ENCODE measurements at places on chromosomes 5 and 9. TPM values are rescaled to one million over a fixed set of nuclear protein-coding genes. Genes with fewer than 3 reads are reported as not detected.

DNA sequence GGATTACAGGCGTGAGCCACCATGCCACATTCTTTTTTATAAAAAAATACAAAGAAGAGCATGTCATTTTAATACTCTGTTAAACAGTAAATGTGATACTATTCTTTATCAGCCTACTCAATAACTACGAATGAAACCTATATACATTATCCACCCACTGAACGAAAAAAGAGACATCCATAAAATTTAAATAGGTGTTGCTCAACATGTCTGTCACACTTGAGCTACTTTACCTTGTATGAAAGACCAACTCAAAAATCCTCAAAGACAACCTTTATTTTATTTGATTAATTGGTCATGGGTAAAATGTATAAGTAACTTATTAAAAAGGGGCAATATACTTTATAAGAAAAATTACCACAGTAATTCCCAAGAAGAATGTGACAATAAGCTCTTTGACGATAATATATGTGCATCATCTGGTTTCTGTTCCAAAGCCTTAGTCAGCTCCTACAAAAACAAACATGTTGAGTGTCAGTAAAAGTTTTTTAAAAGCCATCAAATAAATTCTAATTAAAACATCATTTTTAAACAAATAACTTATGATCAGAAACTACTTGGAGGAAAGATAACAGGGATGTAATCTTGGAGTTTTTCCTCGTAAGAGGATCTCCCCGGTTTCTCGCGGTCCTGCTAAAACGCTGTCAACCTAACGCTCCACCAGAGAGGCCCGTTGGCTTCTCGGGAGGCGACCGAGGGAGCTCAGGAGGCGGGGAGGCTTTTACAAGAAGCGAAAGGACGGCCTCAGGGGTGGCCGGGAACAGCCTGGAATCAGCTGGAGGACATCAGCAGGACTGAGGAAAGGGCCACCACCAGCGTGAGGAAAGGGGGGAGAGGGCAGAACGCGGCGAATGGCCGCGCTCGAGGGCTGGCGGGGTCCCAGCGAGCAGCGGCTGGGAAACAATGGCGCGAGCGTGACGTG, 13.5 kb upstream of the ANKRD18B start:
- no peak for DNase-seq

GRCh38 chr5:110045158-110045557, 355.4 kb downstream of the MAN2A1 start:
- DNase-seq: no peak

SKIC3 gene
- 54.0 TPM for total RNA-seq

DNA sequence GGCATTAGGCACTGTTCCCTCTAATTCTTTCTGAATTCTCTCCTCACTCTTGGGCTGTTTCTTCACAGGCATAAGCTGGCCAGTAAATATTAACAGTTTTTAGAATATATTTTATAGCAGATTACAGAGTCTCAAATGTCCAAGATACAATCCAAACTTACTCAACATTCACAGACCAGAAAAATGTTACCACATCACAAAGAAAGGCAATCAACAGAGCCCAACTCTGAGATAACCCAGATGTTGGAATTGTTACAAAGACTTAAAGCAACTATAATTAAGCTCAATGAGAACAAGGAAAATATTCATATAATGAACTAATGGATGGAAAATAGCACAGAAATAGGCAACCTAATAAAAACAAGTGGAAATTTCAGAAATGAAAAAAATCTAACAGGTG, 401.1 kb upstream of the RGMB start:
- no peak for DNase-seq

GABRP gene
- 0.74 TPM for total RNA-seq

DNA sequence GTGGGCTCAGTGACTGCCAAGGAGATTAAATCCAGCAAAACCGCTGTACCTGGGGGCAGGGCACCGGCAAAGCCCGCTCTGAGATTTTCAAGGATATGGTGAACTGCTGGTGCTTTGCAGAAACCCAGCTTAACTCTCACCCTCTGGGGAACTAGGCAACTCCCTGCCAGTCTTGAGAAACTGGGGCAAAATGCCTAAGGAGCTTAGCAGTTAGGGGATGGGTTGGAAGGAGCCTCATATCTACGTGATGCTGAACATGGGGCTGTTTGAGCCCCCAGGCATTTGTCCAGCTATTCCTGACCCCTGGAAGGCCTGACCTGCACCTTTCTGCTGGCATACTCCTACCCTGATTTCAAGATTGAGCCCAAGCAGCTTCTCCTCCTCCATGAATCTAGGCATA, 108.6 kb upstream of the TBC1D2 start:
- no peak for DNase-seq

AMBP gene
- not detected for total RNA-seq

C7 gene
- total RNA-seq: 788 TPM

RNF183 gene
- total RNA-seq: not detected

PTGS1 gene
- 36.8 TPM for total RNA-seq

DNA sequence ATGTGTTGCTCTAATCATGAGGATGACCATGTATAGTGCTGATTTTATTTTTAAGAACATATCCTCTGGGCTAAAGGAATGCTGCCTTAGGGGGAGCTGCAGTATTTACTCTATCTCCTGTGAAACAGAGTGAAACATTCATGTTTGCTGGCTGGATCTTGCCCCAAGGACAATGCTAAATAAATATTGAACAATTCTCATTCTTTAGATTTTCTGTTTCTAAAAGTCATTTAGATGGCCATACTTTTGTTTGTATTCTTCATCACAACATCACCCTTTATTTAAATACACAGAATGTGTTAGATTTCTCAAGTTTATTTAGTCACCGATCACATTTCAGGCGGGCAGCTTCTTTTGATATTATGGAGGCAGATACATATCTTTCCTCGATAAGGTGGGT, 103.3 kb downstream of the ARHGEF28 start:
- DNase-seq: no peak

PCDHB5 gene
- 6.5 TPM for total RNA-seq

TMEM232 gene
- total RNA-seq: 2.1 TPM

FYB1 gene
- 46.2 TPM for total RNA-seq

RNF145 gene
- total RNA-seq: 50.9 TPM

ELAVL2 gene
- not detected for total RNA-seq

DNA sequence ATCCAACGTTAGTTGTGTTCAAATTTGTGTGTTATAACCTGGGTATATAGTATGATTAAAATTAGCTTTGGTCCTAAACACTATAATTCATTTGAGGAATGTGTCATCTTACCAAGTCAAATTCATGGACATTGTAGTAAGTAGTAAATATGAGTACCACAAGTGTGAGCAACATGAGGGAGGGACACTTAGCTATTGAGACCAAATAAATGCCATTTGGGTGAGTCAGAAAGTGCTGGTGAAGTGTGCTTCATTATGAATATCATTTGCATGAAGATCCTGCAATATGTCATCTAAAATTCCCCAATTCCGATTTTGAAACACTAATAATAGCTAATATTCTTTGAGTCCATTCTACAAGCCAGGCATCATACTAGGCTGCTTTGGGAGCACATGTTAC, 336.7 kb upstream of the KIF2A start:
- no peak for DNase-seq

- no peak for DNase-seq
These were observed 26.4 kb downstream of the ERAP1 start for GRCh38 chr5:96781031-96781971.

DNA sequence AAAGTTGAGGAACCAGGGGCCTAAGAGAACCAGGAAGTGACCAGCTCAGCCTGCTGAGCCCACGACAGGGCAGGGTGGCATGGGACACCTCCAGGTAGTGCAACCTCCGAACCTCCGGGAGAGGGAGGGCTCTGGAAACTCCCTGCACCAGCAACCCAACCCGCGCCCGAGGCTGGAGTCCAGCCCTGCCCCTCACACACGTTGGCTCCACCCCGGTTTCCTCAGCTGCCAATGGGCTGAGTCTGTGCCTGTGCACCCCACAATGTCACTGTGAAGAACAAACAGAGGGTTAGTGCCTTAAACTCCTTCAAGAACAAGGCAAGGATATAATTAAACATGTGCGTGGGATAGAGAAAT, 17.0 kb upstream of the UNC5A start:
- no peak for DNase-seq

- DNase-seq: no peak
These were observed 170.2 kb downstream of the TRIM32 start for GRCh38 chr9:116857321-116857720.

DNA sequence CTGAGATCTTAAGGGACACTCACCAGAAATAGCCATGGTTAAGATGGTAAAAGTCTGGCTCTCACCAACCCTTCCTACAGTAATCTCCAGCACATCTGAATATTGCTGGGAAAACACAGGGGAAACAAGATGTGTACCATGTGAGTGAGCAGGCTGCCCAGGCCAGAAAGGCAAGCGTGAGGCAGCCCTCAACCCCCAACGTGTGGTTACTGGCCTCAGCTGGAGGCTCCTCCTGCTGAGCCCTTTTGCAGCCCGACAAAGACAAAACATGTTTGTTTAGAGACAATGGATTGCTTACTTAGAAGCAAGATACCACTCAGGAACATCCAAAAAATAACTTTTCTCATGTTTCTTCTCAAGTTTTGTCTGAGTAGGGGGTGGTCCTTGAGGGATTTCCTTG, 16.6 kb downstream of the ZFP62 start:
- no peak for DNase-seq

DNA sequence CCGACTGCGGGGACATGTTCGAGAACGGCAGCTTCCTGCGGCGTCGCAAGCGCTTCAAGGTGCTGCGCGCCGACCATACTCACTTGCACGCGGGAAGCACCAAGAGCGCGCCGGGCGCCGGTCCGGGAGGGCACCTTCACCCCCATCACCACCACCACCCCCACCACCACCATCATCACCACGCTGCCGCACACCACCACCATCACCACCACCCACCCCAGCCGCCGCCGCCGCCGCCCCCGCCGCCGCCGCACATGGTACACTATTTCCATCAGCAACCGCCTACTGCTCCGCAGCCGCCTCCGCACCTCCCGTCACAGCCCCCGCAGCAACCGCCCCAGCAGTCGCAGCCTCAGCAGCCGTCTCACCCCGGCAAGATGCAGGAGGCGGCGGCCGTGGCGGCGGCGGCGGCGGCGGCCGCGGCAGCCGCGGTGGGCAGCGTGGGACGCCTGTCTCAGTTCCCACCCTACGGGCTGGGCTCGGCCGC, 514 bp downstream of the FOXB2 start:
- DNase-seq: no peak

GRCh38 chr9:127886401-127886972, 9.0 kb upstream of the AK1 start:
- DNase-seq: no peak

DNA sequence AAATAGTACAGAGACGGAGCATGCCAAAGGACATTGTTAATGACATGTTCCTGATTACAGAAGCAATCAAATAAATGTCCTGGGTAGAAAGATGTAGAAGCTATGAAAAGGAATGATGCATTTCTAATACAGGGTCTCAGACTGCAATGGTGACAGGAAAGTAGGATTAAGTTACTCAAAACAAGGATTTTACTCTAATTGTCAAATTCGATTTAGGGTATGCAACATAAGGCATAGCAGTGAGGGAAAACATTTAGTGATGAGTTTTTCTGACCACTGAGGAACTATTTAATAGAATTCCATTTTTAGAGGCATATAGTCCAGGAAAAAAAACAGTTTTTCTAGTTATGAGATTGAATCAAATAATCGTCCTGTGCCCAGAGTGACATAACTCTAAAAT, 715.1 kb upstream of the ACO1 start:
- no peak for DNase-seq

DNA sequence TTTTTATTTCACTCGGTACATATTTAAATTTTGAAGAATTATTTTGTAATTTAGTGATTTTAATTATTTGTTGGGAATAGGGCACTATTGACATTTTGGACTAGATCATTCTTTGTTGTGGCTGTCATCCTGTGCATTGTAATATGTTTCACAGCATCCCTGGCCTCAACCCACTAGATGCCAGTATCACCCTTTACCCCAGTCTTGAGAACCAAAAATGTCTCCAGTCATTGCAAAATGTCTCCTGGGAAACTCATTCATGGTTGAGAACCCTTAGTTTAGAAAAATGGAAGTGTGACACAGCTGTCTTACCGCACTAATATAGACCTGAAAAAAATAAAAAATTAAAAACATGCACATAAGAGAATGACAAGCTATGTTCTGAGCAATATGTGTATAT, 88.4 kb upstream of the CCDC152 start:
- no peak for DNase-seq

DNA sequence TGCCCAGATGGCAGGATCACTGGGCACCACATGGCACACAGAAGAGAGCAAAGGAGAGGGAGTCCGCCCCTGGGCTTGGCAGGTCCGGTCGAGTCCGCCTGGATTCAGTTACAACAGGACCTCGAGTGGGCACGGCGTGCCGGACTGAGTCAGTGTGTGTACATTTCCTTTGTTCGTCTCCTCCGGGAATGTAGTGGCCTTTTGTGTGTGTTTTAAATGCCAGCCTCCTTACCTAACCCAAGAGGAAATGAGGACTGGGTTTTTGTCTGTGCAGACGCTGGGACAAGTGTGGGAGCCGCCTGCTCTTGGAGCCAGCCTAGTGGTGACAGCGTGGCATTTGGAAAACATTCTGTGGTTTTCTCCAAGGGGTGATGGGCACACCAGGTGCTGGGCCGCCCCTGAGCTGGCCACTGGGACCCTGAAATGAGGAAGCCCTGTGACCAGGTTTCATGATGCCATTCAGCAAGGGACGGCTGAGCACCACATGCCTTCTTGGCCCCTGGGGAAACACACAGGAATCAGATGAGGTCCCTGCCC, 9.6 kb downstream of the NEK6 start:
- DNase-seq: no peak

MEGF10 gene
- 0.13 TPM for total RNA-seq

GRCh38 chr5:132263548-132264261, 6.2 kb downstream of the PDLIM4 start:
- DNase-seq: peak; percentile 71

DNA sequence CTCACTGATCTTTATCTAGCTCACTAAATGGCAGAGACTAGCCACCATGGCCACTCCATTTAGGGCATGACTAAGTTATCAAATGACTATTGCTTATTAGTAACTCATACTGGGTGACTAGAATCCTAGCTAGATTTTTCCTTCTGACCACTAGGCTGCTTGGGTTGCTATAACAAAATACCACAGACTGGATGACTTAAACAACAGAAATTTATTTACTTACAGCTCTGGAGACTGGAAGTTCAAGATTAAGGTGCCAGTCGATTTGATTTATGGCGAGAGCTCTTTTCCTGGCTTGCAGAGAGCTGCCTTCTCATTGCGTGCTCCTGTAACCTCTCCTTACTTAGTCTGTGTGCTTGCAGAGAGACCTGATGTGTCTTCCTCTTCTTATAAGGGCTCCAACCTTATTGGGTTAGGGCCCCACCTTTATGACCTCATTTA, 55.0 kb upstream of the APC start:
- DNase-seq: no peak

DNA sequence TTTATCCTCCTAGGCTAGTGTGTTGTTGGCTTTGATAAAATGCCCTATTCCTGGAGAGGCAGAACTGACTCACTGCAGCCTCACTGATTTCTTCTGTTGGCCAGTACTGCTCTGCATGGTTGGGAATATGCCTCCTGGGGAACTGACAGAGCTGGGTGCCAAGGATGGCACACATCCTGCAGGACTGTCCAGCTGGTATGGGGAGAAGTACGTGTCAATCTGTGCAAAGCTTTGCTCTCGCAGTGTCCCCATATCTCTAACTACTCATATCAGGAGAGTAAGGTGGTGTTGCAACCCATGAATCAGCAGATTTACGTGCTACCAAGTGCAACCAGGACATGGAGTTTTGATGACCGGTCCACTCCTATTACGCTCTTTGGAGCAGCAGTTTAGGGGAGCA, 74.7 kb downstream of the TEK start:
- no peak for DNase-seq

- no peak for DNase-seq
These were observed 89.7 kb downstream of the DAP start for GRCh38 chr5:10671041-10672008.

PCDHB6 gene
- total RNA-seq: 0.46 TPM

All from omental fat pad (tissue), 4 donors.